ENCODE measurements at places on chromosomes 2 and 18.

DNA sequence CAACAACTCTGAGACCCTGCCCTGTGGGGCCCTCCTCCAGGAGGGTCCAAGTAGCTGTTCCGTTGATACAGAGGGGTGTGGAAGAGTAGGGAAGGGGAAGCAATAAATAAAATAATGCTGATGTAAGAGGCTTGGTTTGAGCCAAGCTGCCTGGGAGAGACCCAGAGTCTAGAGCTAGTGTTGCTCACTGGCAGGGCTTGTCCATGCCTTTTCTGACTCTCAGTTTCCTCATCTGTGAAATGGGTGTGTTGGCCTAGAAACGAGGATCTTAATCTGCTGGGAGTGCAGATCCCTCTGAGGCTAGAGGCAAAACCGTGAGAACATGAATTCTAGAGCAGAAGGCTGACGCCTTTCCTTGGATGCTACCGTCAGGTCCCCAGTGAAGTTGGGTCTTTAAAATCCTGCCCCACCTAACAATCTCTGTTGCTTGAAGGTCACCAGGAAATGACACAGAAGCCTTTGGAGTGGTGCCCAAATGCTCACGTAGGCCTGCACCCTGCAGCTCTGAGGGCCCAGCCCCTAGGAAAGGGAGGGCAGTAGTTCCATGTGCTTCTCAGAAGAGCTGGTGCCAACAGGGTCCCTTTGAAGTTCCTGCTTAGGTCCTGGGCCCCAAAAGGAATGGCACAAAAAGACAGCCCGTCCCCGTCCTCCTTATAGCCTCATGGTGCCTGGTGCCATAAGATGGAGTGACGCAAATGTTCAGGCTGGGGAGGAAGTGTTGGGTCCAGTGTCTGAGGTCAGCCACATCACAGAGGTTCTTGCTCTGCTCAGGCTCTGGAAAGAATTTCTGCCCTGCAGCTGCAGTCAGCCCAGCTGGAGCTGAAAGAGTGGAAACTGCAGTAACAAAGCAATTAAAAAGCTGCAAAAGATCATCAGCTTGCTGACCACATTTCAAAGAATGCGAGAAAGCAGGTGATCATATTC, 73.2 kb upstream of the SMAD2 start:
- H3K4me1 ChIP-seq = peaks cover 14% of the 10 kb centered on the region
- no peaks in the 10 kb centered on the region for H3K36me3 ChIP-seq
- H3K4me3 ChIP-seq = no peak overlapping the region
- peak; percentile 35 for DNase-seq
- H3K27me3 ChIP-seq = no peaks in the 10 kb centered on the region

DNA sequence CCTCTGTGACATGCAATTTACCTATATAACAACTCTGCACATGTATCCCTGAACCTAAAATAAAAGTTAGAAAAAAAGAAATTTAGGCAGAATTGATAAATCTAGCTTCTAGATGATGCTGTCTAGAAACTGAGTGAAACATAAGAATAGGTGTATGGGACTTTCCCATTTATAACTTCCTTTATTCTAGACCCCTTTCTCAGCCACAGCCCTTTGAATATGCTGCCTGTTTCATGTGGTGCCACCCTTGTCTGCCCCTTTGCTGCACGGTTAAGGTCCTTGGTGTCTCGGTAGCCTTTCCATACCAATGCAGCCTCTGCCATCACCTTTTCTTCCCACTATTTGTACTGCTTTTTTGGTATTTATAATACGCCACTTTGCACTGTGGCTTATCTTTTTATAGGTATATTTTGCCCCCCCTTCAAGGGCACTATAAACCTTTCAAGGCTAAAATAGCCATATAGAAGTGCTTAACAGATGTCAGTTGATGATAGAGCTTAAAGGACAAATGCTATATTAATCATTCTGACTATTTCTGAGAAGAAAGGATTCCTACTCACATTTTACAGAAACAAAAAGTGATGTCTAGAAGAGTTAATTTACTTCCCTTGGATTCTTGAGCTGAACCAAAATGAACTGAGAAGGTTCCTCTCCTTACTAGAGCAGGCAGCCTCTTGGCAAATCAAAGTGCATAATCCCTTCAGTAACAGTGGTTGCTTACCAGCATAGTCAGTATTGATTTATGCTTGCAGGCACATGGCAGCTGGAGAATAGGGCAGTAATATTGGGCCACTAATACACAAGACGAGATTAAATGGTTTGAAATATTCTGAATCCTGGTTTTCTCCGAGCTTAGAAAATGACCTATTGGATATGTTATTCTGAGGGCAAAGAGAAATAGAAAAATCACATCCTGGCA, 88.1 kb upstream of the CYP26B1 start:
- no peaks in the 10 kb centered on the region for H3K36me3 ChIP-seq
- DNase-seq = no peak
- peaks cover 6% of the 10 kb centered on the region for H3K4me1 ChIP-seq
- no peaks in the 10 kb centered on the region for H3K27me3 ChIP-seq

DNA sequence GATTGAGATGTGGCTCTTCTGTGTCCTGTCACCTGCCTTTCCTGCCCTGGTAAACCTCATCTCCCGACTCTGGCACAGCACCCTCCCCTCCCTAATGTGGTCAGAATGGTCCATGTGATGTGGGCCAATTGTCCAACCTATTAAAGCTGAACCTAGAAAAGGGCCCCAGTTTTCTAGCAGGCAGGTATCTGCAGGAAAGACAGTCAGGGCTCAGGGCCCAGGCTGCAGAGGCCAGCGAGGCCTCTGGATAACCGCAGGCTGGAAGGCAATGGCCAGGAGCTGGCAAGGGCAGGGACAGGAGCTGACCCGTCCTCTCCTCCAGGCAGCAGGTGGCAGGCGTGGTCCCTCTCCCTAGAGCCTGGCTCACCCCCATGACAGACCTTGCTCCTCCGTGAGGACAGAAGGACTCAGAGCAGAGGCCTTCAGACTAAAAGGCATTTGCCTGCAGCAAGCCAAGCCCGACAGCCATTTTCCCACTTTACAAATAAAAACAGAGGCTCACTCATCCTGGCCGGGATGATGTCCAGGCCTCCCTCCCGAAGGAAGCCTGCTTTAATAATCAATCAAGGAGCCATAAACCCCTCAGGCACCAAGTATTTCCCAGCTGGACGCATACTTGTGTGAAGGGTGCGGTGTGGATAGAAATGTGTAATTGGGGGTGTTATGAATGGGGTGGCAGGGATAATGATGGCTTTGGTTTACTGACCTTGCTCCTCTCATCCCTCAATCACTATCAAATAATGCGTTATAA, 107.1 kb downstream of the TWIST2 start:
- H3K27me3 ChIP-seq = no peaks in the 10 kb centered on the region
- H3K27ac ChIP-seq = no peak overlapping the region
- no peaks in the 10 kb centered on the region for H3K36me3 ChIP-seq
- H3K4me3 ChIP-seq = no peak overlapping the region
- DNase-seq = no peak

- H3K4me3 ChIP-seq = no peak overlapping the region
- no peak overlapping the region for H3K27ac ChIP-seq
- no peak for DNase-seq
- no peaks in the 10 kb centered on the region for H3K4me1 ChIP-seq
Observed at GRCh38 chr2:184527058-184527457, 71.3 kb upstream of the ZNF804A start.

DNA sequence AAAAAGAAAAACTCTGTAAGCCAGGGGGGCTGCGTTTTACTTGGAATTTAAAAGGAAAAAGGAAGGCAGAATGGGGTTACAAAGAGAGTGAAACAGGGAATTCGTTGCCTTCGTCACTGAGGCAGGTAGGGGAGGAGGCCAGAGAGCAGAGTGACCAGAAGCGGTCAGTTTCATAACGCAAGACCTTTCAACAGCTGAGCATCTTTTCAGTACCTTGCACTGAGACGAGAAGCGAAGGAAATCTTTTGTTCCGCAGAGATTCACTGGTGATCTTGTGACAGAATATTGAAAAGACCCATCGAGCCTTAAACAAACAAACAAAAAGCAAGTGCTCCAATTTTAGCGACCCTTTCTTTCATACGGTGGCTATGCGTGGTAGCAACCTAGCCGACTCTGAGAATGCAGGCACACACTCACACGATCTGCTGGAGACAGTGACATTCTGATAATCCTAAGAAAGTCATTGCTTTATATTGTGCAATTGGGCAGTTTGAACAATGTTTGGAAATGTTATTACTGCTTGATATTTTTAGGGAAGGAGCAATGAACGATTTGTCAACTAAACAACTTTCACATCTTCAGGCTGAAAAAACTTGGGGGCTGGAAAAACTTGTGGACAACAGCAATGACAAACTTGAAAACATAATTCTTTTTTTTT, 93.8 kb upstream of the ODC1 start:
- no peaks in the 10 kb centered on the region for H3K27me3 ChIP-seq
- no peaks in the 10 kb centered on the region for H3K4me1 ChIP-seq
- no peak overlapping the region for H3K4me3 ChIP-seq
- H3K36me3 ChIP-seq = no peaks in the 10 kb centered on the region
